ENCODE measurements at places on chromosomes 11 and 22.

DNA sequence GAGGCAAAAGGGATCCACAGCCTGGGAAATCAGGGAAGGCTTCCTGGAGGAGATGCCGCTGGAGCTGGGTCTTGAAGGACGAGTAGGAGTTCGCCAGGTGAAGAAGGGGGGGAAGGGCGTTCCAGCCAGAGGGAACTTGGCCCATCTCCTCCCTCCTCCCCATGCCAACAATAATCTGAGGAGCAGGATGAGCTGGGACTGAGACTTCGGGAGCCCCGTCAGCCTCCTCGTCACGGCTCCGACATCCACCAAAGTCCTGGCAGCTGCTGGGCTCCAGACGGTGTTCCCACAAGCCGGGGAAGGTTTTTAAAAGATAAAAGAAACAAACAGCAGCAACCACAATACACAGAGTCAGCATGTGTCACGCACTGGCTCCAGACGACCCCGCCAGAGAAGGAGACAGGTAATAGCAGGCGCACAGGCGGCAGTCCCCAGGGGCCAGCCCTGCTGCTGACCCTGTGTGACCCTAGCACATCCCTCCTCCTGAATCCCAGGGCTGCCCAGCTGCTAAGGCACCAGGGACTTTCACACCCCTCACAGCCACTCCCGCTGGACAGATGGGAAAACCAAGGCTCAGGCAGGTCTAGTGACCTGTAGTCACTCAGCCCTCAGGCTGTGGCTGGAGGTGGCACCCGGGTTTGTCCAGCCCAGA is 37.3 kb downstream of the NUP50 start:
- DNase-seq: no peak

DNA sequence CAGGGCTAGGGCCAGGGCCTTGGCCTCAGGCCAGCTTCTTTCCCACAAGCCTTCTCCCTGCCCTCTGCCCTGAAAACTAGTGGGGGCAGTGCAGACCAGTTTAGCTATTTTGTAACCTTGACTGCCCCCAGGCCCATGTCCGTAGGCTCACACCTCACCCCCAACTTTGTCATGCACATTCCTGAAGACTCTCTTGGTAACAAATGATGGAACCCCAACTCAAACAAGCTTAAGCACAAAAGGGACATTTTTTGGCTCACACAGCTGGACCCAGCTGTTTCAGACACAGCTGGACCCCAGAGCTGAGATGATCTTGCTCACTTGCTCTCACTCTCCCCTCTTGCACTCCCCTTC is 46.6 kb downstream of the KCNQ1OT1 start:
- no peak for DNase-seq

DNA sequence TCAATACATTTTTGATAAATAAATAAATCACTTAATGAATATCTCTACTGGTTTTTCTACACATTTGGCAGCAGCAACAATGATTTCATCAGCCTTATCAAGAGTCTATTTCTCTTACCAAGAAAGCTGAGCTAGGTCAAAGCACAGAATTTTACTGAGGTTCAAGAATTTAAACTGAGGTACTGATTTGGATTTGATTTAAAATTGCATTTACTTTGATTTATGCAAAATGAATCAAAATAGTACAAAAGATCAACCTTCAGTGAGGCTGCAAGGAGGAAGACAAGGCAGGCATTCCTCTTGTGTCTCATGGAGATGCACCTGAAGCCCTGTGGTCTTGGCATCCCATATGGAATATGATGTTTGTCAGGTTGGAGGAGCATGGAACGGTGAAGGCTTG is 15.5 kb upstream of the EP300 start:
- DNase-seq: no peak

- DNase-seq: no peak
These were observed 525 bp downstream of the CSDC2 start for GRCh38 chr22:41561335-41561734.

- DNase-seq: no peak
These were observed 337.0 kb downstream of the SHANK2 start for GRCh38 chr11:70915158-70915985.

GRCh38 chr22:38203090-38203810 is 1.5 kb downstream of the MAFF start:
- DNase-seq: no peak

DNA sequence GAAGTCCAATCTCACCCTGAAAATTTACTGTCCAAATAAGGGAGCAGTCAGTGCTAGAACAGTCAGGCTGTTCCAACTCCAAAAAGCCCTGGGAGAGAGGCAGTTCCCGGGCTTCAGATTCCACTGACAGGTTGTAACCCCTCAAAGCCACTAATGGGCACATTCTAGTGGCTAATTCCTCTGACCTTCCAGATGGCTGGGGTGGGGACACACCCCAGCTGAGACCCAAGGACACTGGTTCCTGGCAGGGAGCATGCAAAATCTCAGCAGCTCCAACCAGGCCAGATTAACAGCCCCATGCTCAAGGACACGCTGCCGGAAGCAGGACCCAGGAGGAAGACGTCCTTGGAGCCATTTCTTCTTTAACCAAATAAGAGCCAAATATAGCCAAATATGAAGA is 92.7 kb downstream of the RPL27A start:
- no peak for DNase-seq

- no peak for DNase-seq
These were observed 25.8 kb downstream of the USP35 start for GRCh38 chr11:78214331-78215194.

- no peak for DNase-seq
These were observed 1.2 kb downstream of the YDJC start for GRCh38 chr22:21628386-21629254.

DNA sequence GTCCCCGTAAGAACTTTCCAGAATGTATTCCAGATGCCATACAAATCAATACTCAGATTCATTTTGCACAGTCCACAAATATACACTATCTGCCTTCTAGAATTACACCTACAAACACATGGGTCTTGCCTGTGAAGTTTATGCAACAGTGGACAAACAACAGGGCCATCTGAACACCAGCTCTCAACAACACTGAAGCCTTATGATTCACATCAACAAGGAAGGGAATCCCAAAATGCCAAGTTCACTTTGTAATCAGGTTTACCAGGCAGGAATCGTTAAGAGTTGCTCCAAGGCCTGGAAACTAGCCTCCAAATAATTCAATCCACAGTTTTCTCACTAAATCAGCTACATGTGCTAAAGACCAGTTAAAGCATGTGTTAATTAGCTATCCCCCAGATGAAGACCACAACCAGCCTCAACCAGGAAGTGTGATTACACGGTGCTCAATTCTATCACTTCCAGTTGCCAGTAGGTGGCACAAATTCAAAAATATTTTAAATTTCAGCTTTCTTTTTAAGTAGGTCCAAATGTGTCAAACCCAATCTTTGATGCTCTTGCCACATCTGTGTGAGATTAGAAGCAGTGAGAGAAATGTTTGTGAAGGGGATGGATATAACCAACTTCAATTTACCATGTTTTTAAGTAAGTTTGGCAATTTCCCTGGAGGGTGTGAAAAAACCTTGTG is 139.1 kb upstream of the BDNF start:
- DNase-seq: no peak
